ENCODE measurements at places on chromosomes 11 and 22. TPM values are rescaled to one million over a fixed set of nuclear protein-coding genes. Genes with fewer than 3 reads are reported as not detected.

DNA sequence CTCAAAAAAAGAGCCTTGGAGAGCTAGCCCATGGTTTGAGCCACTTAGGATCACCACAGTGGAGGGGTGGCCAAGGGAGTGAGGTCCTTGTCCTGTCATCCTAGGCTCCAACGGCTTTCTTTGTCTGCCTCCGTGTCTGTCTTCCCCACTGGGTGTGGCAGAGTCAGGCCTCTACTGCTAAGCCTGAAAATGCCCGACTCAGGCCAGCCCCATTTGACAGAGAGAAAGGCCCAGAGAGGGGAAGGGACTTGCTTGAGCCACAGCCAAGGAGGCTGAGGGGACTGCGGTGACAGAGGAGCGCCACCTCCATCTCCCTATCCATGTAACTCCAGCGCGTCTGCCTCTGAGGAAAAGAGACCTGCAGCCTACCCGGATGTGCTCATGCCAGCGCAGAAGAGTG, 27.8 kb upstream of the CD82 start:
- DNase-seq, result no peak

- peak; percentile 69 for DNase-seq
Observed at GRCh38 chr11:58334708-58335107, 24.2 kb downstream of the OR5B17 start.

- DNase-seq, result no peak
Observed at GRCh38 chr11:19845626-19846025, 133.0 kb downstream of the NAV2 start.

KRTAP5-2 gene
- not detected for total RNA-seq

DNA sequence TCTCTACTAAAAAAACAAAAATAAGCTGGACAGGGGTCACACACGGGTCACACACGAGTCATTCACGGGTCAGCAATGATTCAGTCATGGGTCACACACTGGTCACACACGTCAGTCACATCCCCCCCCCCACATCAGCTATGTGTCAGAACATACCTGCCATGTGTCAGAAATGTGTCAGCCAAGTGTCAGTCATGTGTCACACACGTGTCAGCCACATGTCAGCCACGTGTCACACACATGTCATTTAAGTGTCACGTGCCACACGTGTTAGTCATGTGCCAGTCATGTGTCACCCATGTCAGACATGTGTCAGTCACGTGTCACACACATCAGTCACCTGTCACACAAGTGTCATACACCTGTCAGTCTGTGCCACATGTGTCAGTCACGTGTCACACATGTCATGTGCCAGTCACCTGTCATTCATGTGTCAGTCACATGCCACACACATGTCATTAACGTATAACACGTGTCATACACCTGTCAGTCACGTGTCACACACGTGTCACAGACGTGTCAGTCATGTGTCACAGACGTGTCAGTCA, 28.7 kb upstream of the MMP20 start:
- no peak for DNase-seq

- DNase-seq, result no peak
Observed at GRCh38 chr11:20364341-20364792, 853 bp downstream of the HTATIP2 start.

GRCh38 chr11:76919467-76919866, 58.7 kb downstream of the ACER3 start:
- DNase-seq, result no peak

Measured in fibroblast of villous mesenchyme (primary cell).